ENCODE measurements at places on chromosomes 16 and 17. TPM values are rescaled to one million over a fixed set of nuclear protein-coding genes. Genes with fewer than 3 reads are reported as not detected.

RNF157 gene
- 28.0 TPM for total RNA-seq

MPHOSPH6 gene
- total RNA-seq = 37.0 TPM

RAP1GAP2 gene
- total RNA-seq = 2.3 TPM

TRAPPC2L gene
- 63.6 TPM for total RNA-seq

GUCY2D gene
- total RNA-seq = not detected

NSRP1 gene
- 24.3 TPM for total RNA-seq

OTOP3 gene
- total RNA-seq = not detected

SSTR5 gene
- not detected for total RNA-seq

DNA sequence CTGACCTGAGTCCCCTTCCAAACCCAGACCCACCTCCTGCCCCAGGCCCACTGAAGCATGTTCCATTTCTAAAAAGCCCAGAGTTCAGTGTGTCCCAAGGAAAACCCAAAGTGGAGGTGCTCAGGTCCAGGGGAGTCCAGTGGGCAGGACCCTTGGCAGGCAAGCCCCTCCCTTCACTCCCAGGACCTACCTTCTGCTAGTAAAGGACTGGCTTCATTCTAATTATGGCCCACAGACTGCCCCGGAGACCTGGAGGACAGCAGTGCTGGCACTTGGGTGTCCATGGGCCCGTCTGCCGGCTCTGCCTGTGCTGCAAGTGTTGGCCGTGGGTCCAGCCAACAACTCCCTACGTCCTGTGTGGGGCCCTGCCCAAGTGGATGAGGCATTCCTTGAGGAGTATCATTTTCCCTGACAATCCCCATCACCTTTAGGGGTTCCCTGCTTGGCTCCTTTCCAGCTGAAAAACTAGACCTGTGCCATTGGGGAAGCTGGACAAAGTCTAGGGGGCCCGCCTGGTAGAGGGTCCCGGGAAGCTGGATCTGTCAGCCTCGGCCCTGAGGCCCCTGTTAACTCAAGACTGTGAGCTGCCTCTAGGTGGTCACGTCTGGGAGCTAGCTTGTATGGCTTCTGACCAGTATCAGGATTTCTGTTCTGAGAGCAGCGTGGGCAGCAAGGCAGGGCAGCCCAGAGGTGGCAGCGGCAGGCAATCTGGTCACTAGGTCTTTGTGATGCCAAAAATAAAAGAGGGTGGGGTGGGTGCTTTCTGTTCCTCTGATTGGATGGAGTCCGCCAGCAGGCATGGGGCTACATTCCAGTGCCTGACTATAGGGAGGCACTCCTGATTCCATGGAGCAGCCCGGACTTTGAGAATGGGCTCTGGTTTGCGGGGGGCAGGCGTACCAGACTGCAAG lies 8.2 kb downstream of the CBX2 start:
- no peak for DNase-seq

- no peak for DNase-seq
These were observed 2.2 kb downstream of the LMF1 start for GRCh38 chr16:968620-969019.

- DNase-seq = no peak
These were observed 1.5 kb downstream of the THOC6 start for GRCh38 chr16:3025032-3026002.

DNA sequence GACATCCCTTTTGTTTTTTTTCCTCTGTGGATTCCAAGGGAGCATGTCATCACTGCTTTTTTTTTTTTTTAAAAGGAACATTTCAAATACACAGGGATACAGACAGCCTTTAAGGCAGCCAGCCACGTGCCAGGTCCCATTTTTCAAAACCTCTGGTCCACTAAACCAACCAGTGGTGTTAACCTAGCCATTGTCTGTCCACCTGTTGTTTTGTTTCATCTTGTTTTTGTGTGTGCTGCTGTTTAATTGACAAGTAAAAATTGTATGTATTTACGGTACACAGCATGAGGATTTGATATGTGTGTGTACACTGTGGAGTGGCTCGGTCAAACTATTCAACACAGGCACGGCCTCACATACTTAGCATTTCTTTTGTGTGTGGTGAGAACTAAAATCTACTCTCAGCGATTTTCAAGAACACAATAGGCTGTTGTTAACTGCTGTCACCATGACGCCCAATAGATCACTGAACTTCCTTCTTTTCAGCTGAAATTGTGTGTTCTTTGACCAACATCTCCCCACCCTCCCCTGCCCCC lies 19.2 kb downstream of the TMEM114 start:
- no peak for DNase-seq

DNA sequence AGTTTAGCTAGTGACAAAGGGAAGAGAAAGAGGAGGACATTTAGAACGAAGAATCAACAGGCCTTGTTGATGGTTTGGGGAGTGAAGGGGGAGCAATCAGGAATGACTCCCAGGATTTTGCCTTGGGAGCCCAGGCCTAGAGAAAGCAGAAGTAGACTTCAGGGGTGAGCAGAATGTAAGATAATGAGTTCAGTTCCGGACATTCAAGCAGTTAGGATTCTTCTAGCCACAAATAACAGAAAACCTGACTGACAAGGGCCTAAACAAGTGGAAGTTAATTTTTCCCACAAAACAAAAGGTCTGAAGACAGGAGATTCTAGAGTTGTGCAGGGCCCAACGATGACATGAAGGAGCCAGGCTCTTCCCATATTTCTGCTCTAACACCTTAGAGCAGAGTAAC lies 45.9 kb downstream of the SKAP1 start:
- no peak for DNase-seq

GRCh38 chr17:58969612-58970011 lies 137.1 kb downstream of the TRIM37 start:
- no peak for DNase-seq

DNA sequence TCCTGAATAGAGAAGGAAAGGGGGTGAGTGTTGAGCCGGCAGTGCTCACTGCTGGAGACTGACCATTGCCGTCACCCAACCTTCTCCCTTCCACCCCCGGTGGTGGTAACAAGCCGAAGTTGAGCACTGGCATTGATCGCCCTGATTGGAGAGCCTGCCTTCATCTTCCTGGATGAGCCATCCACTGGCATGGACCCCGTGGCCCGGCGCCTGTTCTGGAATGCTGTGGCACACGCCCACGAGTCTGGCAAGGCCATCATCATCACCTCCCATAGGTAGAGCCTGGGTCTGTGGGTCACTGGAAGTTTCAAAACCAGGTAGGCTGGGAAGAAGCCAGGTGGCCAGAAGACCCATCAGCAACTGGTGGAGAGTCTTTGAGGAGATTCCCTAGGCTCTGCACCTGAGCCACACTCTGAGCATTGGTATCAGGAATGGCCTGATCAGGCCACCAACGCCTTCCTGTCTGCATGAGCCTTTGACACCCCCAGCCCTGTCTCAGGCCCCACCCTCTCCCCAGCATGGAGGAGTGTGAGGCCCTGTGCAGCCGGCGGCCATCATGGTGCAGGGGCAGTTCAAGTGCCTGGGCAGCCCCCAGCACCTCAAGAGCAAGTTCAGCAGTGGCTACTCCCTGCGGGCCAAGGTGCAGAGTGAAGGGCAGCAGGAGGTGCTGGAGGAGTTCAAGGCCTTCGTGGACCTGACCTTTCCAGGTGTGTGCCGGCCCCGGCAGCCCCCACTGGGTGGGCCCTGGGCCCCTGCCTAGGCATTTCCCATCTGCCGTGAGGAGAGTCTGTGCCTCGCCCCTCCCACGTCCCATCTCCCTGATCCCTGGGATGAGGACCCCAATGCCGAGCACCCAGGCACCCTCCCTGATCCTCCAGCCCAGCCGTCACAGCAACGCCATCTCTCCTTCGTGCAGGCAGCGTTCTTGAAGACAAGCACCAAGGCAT lies 4.9 kb upstream of the CCNF start:
- no peak for DNase-seq

- peak; percentile 85 for DNase-seq
These were observed 8.3 kb downstream of the MRPL28 start for GRCh38 chr16:361872-362701.

GRCh38 chr17:82282239-82283207 lies 9.0 kb upstream of the CSNK1D start:
- no peak for DNase-seq

DNA sequence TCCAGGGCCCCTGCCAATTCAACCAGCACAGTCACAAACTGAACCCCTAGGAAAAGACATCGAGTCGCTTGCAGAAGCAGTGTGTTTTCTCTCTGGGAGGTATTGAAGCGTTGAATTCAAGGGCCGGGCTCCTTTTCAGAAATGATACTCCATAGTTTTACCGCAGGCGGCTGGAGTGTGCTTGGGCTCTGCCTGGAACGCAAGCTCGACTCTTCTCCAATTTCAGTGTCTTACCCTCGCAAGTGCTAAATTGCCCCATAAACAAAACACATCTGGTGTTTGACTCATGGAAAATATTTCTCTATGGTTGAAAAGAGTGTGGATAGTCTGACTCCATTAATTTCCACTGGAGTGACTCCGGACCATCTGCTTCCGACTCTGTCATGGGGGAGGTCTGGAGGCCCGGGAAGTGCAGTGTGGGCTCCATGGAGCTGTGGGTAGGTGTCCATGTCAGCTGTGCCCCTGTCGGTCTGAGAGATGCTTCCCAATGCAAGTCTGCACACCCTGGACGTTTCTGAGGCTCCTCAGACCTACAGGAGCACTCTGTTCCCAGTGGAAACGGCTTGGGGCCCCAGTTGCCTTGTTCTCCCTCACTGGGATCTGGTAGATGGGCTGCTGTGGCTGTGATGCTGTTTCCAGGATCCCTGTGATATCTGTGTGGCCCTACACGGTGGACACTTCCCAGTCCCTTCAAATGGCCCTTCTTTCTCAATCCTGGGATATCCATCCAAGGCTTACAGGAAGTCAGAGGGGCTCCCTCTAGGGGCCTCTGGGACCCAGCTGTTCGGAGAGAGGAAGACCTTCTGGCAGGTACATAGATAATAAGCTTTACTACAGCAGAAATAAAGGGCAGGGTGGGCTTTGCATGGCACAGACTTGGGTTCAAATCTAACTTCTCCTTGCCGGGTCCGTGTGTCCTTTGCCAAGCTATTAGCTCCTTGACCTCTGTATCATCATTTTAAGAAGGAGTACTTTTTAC lies 119.8 kb upstream of the CDH13 start:
- DNase-seq = no peak

- no peak for DNase-seq
These were observed 35.5 kb downstream of the ADCY7 start for GRCh38 chr16:50301626-50302471.

GRCh38 chr17:30921544-30922196 lies at the start of gene ADAP2:
Gene ADAP2 (plus strand): TSS chr17:30921945. CDS start chr17:30922015, 70 bp downstream.
- no peak for DNase-seq

GRCh38 chr17:65455972-65456343 lies 105.5 kb downstream of the AXIN2 start:
- DNase-seq = peak; percentile 27

DNA sequence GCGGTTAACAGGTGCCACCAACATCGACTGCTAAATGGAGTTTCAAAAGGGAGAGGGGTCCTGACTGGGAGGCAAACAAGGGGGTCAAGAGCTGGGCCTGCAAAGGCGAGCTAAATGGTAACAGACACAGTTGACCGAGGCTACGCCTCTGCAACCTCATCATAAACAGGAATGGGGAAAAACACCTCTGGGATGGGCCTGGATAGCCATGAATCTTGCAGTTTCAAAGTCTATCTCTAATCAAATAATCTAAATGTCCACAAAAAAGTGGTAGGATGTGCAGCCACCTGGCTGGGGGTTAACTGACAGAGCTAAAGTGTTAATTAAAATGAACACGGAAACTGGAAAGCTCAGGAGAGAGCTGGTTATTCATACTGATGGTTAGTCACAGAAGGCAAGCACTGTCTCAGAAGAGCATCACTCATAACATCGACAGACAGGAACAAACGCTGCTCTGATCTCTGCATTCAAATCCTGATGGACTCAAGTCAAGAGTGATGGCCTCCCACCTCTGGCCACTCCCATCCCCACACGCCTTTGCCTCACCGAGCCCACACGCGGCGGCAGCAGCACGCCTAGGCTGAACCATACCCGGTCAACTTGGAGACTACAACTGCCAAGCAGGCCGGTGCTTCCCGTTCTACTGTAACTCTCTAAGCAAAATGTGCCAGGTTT lies 56.3 kb downstream of the CREBBP start:
- peak; percentile 44 for DNase-seq

DNA sequence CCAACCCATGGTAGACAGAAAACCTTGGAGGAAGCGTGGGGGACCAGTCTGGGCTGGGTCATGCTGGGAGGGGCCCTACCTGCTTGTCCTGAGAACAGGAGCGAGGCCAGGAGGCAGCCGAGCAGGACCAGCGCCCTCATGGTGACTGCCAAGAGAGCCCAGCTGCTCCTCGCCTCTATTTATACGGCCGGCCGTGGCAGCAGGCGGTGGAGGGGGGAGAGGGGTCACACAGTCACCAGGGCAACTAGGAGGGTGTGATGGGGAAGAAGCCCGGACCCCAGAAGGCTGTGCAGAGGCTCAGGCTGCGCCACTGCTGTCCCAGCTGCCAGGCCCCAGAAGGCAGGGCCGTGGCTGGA lies at the start of gene SRL:
TSS of gene SRL (minus strand) at position 153 of the 356 bp plus-strand sequence. CDS start at position 140, 13 bp downstream.
- no peak for DNase-seq

DNA sequence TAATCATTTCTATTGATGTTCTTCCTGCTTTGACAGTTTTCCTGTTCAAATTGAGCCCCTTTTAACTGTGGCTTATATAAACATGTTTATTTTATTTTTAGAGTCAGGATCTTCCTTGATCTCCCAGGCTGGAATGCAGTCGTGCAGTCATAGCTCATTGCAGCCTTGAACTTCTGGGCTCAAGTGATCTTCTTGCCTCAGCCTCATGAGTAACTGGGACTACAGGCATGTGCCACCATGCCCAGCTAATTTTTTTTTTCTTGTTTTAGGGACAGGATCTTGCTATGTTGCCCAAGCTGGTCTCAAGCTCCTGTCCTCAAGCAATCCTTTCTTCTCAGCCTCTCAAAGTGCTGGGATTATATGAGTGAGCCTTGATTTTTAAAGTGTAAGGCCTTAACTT lies 14.7 kb downstream of the PHKB start:
- DNase-seq = no peak

DNA sequence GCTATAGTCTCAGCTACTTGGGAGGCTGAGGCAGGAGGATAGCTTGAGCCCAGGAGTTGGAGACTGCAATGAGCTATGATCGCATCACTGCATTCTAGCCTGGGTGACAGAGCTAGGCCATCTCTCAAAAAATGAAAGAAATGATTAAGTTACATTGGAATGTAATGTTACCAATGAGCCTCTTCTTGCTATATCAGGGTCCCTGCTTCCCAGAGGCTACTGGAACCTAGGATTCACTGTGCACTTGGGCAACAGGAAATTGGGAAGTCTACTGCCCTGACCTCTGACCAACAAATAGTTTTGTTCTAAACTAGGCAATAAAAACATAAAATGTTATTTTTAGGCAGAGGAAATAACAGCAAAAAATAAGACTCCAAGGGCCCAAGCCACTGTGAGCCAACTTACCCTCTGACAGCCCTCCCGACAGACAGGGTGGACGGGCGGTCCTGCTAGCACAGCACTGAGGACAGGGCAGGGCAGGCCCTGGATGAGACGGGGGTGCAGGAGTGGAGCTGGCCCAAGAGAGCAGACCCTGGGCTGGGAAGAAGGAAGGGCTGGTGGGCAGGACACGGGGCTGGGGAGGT lies 27.5 kb downstream of the NSMCE1 start:
- DNase-seq = peak; percentile 6

- no peak for DNase-seq
These were observed 29.1 kb upstream of the MED13 start for GRCh38 chr17:62094175-62094574.

All from activated CD4-positive, alpha-beta memory T cell treated with anti-CD3 and anti-CD28 coated beads for 36 hours (primary cell).